ENCODE measurements at places on chromosomes 11 and 22.

DNA sequence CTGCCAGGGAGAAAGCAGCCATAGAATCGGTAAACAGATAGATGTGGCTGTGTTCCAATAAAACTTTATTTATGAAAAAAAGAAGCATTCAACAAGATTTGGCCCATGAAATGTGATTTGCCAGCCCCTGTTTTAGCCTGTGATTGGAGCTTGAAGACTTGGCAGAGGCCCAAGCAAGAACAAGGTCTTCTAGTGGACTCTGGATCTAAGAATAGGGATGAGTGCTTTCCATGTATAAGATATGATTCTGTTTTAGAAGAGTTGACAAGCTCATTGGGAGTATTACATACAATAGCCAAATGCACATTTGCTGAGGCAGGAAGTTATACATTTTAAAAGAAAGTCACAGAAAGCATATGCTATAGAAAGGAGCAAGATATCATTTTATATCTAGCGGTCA is 175.6 kb upstream of the LUZP2 start:
- no peak for DNase-seq

- no peak for DNase-seq
Observed at GRCh38 chr22:31637891-31638618, 24.0 kb downstream of the PISD start.

GRCh38 chr11:86418917-86419316 is 44.2 kb downstream of the CCDC81 start:
- peak; percentile 40 for DNase-seq

DNA sequence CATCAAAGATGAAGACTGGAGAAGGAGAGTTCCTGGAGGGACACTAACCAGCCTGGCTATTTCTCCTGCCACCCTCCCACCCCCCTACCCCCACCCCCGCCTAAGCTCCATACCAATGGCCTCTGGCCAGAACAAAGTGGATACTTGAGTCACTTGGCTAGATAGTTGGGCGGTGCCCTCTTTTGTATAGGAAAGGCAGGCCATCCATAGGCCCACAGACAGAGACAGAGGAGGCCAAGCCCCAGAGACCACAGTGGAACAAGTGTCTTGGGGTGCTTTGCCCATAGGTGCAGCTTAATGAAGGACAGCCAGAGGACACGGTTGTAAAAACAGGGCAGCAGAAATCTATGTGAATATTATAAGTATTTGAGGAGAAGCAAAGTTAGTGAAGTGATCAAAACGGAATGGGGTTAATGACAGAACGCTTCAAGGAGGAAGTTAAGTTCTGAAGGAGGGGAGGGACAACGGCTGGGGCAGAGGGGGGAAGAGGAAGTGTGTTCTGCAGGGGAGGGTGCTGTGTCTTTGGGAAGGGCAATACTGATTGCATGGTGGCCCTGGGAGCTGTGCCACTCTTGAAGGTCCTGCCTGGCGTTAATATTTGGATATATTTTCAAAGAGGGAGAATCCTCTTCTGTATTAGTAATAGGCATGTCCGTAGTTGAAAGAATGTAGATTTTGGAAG is 32.7 kb downstream of the FLI1 start:
- no peak for DNase-seq

DNA sequence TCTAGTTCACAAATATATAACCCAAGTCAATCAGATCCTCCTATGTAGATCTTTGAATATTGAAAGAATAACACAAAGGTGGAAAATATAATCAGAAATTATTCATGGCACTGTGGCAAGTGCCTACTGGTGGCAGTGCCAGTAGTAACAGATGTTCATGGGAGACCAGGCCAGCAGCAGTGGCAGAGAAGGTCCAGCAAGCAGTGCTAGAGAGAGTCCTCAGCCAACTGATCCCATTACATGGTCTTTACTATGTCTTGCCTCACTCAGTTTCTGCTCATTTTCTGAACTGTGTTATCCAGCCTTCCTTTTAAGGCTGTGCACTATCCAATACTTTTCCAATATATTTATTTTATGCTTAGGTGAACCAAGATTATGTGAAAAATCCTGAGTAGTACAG is 124.9 kb downstream of the MRTFA start:
- DNase-seq, result no peak

DNA sequence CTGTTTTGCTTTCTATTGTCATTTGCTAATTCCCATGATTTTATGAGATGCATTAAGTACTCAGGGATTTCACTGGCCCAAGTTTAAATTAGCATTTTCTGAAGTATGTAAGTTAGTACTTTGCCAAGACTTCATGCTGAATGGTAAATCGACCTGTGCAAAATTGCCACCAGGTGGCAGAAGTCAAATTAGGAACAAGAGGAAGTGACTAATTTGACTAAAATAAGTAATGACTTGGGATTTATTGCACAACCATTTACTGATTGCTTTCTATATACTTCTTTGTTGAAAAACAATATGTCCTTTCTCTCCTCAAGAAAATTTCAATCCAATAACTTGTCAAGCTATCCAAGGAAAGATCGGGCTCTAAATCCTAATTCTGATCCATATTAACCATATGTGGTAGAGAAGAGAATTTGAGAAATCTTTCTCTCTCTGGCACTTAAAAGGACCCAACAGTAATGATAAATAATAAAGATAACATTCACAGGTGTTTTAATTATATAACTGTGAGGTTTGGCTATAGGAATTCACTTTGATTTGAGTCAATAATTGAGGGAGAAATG is 253.7 kb upstream of the CHORDC1 start:
- DNase-seq, result no peak

- no peak for DNase-seq
Observed at GRCh38 chr11:3096909-3097530, 39.8 kb upstream of the CARS1 start.

- DNase-seq, result no peak
Observed at GRCh38 chr22:48556222-48556621, 1271.5 kb downstream of the BRD1 start.

DNA sequence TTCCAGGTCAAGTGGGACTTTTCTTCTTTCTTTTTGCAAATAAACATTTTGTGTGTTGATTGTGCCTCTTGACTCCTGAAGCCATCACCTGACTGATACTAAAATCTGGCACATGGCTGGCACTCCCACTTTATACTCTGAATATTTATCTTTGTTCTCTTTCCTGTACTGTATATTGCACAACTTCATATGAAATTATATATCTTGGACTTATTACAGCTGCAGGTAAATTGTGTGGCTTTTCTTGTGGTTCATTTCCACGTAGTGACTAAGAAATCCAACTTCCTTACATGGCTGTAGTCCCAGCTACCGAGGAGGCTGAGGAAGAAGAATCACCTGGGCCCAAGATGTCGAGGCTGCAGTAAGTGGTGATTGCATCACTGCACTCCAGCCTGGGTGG is 23.7 kb upstream of the OR5B12 start:
- no peak for DNase-seq

DNA sequence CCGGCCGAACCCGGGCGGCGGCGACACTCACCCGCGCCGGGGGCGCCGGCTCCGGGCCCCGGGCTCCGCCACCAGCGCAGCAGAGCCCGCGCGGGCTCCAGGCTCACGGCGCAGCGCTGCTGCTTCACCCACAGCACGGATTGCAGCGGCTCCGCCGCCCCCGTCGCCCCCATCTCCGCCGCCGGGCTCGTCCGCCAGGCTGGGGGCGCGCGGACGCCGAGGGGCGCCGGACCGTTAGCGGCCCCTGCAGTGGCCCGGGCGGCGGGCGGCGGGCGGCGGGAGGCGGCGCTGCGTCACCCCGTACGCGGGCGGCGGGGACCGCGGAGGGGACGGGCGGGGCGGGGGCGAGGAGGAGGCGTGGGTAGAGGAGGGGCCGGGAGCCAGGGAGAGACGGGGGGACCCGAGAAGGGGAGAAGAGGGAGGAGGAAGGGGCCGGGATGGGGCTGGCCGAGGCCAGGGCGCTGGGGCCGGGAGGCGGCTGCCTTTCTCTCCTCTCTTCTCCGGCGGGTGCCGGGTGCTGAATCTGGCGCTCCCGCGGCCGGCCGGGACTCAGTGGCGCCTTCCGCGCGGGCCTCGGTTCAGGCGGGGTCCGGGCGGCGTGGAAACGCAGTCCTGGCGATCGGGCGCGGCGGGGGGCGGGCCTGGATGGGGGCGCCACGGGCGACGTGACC is at the start of gene CERK:
TSS of gene CERK (minus strand) at position 277 of the 671 bp plus-strand sequence. CDS start at position 173, 104 bp downstream.
- peak; percentile 66 for DNase-seq

GRCh38 chr22:42208362-42208761 is 62.1 kb downstream of the TCF20 start:
- DNase-seq, result no peak

- no peak for DNase-seq
Observed at GRCh38 chr11:19607656-19608360, 104.8 kb upstream of the NAV2 start.

DNA sequence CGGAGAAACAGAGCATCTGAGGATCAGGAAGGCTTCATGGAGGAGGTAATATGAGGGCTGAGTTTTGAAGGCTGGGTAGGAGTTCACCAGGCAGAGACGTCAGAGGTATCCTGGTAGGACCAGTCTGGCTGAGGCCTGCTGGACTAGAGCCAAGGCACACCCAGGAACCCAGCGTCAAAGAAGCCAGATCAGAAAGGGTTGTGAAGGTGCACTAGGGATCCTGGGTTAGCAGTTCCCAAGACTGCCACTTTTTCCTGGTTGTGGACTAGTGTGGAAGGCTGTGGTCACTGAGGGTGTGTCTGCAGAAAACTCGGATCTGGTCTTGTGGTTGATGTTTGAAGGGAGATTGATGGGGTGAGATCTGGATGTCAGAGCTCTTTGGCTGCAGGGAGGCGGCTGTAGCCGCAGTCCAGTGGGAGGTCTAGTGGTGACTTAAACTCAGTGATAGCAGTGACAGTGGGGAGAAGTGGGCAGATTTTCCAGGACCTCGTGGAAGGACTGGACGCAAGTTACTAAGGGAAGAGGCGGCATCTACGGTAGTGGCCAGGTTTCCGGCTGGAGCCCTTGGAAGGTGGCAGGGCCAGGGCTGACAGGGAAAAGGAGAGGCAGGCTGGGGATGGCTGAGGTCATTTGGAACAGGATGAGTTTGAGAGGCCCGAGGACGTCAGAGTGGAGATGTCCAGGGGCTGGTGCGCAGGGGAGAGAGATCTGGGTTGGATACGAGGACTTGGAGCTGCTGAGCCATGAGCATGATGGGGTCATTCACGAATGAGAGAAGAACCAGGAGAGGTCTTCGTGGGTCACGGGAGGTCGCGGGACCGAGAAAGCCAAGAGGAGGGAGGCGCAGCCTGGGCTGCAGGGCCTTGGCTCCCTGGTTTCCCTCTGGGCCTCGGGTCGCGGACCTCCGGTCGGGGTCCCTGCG is 10.9 kb downstream of the RELA start:
- DNase-seq, result no peak

DNA sequence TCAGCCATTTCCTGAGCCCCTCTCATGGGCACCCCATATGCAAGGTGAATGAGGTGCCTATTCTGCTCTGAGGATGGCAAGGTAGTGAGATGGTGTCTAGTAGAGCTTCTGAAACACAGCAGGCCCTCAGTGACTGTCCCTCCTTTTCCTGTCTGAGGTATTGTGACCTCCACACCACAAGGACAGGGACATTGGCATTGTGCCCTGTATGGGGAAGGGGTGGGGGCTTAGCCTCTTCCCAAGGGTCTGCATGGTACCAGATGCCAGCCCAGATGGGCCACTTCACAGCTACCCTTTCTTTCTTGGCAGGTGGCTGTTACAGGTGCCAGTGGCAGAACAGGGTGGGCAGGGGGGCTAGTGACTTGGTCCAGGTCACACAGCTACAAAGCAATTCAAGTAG is 78.8 kb downstream of the CABIN1 start:
- no peak for DNase-seq

GRCh38 chr11:96267496-96268032 is 75.4 kb downstream of the MAML2 start:
- no peak for DNase-seq

- no peak for DNase-seq
Observed at GRCh38 chr11:86900162-86900561, 55.0 kb downstream of the FZD4 start.

GRCh38 chr11:115267871-115268270 is 236.3 kb downstream of the CADM1 start:
- DNase-seq, result no peak

DNA sequence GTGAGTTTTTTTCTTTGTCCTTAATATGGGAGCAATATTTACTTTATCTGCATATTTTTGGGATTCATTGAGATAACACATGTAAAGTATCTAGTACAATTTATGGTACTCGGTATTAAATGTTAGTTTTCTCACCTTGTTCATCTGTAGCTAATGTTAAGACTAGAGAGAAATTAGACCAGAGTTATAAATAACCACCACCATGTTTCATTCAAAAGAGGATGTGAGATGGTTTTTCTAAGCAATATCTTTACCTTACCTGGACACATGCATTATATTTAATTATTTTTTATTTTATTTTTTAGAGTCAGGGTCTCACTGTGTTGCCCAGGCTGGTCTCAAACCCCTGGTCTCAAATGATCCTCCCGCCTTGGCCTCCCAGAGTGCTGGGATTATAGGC is 18.4 kb downstream of the ARHGAP42 start:
- DNase-seq, result no peak

GRCh38 chr11:73040046-73040445 is 102.1 kb downstream of the FCHSD2 start:
- DNase-seq, result no peak

DNA sequence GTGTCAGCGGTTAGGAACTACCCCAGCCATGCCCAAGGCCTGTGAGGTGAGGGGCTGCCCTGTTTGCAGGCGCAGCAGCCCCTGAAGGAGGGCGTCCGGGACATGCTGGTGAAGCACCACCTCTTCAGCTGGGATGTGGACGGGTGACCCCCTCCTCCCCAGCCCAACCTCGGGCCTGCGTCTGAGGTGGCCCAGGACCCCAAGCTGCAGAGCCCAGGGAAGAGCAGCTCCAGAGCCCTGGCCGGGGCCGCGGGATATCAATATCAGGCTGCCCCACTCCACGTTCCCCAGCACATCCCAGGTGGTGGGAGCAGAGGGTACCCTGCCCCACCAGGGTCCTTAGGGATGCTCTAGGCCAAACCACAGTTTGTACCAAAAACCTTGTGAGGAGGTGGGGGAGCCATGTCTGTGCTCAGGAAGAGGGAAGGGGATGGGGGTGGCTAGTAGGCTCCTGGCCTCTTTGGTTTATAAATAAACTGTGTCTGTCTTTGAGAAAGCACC is 39.3 kb downstream of the SGSM3 start:
- no peak for DNase-seq

DNA sequence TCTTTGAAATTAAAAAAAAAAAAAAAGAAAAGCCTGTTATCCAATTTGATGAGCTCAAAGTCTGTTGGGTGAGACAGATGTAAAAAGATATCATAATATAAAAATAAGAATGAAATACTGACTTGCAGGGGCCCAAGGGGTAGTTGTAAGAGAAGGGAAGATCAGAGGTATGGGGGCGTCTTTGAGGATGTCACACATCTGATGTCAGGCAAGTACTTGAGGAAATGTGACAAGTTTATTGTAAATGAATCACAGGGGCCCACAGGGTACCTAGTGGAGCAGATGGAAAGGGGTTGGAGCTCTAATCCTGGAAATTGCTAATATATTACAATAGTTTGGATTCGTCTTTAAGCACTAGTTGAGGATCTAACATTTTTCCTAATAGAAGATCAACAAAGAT is 131.6 kb downstream of the MAML2 start:
- no peak for DNase-seq

- no peak for DNase-seq
Observed at GRCh38 chr11:71112454-71112853, 139.9 kb downstream of the SHANK2 start.

- DNase-seq, result peak; percentile 57
Observed at GRCh38 chr11:33774736-33775466, 581 bp upstream of the FBXO3 start.

Measured in NCI-H2171 (cell line).